Stimulated activated CD4-positive, alpha-beta T cell treated with anti-CD3 and anti-CD28 coated beads, Interleukin-15, amount 100 ng/mL, for 48 hours (primary cell): ENCODE measurements at places on chromosomes 12 and 14.
A peak's percentile ranks its signal among the peaks of the same experiment; 100 is the strongest.

GRCh38 chr14:65287264-65288131, 125.0 kb upstream of the FUT8 start:
- peak; percentile 47 for DNase-seq

DNA sequence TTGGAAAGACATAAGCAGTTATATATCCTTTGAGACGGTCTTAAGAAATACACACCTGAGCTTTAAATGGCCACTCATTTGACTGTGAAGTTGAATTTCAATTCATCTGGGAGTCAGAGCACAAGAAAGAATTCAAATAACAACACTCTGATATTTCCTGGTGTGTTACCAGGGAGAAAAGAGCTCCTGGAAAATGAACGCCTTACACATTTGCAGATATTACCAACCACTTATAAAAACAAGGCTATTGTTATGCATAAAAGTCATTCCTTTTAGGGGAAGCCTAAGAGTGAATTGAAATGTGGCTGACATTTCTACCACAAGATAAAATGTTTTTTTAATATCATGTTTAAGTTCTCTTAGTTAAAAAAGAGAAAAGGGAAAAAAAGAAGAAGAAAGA, 229.2 kb upstream of the PLEKHG7 start:
- DNase-seq = no peak

- DNase-seq = no peak
Measured at GRCh38 chr14:24362241-24362960, 5.6 kb upstream of the NFATC4 start.

- DNase-seq = no peak
Measured at GRCh38 chr12:128534906-128535305, 267.9 kb downstream of the TMEM132C start.

DNA sequence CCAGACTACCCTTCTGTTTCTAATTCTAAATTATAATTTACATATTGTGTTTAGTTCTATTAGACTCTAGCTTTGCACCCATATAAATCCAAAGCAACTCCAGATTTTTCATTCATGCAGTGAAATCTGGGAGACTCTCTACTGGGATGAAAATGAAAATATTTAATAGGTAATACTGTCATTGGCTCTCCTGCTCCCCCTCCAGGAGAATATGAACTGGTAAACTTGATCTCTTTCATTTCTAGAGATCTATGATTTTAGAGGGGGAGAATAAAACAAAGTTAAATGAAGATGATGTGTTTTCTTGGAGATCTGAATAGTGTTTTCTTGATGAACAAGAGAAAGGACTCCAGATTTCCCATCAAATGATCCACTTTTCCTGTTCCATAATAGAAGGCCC, 104.3 kb upstream of the TMCC3 start:
- DNase-seq = no peak

- DNase-seq = no peak
Measured at GRCh38 chr12:116076399-116076798, 201.1 kb downstream of the MED13L start.

DNA sequence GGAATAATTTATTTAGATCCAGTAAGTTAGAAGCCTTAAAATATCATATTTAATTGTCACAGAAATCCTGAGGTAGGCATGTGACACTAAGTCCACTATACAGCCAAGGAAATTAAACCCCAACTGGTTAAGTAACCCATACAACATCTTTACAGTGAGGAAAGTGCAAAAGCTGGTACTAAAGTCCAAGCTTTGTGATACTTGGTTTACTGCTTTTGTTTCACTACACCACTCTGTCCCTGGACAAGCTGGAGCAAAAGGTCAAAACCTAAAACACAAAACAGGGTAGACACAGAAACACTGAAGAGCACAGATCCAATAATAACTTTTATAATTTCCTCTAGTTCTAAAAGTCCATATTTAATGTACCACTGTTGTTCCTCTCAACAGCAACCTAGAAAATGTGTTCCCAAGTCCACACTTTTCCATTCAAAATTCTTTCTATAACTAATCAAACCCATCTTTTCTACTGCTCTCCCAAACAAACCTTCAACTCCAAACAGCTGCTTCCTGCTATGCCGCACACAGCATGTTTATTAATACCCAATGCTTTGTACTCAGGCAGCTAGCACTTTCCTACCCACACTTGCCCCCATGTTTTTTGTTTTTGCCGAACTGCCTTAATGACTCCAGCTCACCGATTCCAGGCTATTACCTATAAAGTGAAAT, 90.9 kb downstream of the MED13L start:
- no peak for DNase-seq

GRCh38 chr12:34290381-34290995, 268.2 kb downstream of the ALG10 start:
- DNase-seq = no peak

DNA sequence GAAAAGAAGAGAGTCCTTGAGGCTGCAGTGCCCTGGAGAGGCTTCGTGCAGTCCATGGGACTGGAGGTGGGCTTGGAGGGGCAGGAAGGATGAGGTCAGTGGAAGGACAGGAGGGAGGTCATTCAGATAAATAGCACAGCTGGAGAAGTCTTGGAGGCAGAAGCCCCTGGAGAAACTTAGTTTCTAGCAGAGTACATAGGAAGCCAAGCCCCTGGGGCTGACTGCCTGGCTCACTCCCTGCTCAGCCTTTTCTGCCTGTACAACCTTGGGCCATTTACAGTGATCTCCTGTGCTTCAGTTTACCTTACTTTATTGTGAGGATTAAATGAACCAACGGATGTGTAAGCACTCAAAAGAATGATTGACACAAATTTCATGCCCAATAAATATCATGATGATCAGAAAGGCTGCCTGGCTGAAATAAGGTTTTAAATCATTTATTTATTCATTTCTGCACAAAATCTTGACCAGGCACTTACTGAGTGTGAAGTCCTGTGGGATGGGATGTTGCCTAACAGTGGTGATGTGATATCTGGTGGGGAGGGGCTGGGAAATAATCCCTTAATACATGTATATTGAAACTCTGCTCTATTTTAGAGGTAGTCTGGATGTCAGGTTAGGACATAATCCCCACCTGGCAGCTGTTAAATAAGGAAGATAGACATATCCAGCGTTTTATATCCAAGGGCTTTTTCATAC, 54.3 kb downstream of the PLEKHG7 start:
- DNase-seq = no peak
